T-cell (primary cell): ENCODE measurements at places on chromosomes 5 and 9. TPM values are rescaled to one million over a fixed set of nuclear protein-coding genes. Genes with fewer than 3 reads are reported as not detected.

The RMI1 gene
- 6.9 TPM for total RNA-seq

The WDR38 gene
- not detected for total RNA-seq

The CCL27 gene
- not detected for total RNA-seq

The SFXN1 gene
- total RNA-seq: 97.0 TPM

The GCNT4 gene
- total RNA-seq: 14.7 TPM

The HCN1 gene
- total RNA-seq: not detected

The CKMT2 gene
- total RNA-seq: 0.38 TPM

The SNX24 gene
- 3.8 TPM for total RNA-seq
